ENCODE measurements at places on chromosomes 13 and 19.

- peak; percentile 64 for DNase-seq
These were observed 519 bp downstream of the PTPRS start for GRCh38 chr19:5339950-5340636.

- no peak for DNase-seq
These were observed 87.1 kb upstream of the STK24 start for GRCh38 chr13:98664047-98664446.

DNA sequence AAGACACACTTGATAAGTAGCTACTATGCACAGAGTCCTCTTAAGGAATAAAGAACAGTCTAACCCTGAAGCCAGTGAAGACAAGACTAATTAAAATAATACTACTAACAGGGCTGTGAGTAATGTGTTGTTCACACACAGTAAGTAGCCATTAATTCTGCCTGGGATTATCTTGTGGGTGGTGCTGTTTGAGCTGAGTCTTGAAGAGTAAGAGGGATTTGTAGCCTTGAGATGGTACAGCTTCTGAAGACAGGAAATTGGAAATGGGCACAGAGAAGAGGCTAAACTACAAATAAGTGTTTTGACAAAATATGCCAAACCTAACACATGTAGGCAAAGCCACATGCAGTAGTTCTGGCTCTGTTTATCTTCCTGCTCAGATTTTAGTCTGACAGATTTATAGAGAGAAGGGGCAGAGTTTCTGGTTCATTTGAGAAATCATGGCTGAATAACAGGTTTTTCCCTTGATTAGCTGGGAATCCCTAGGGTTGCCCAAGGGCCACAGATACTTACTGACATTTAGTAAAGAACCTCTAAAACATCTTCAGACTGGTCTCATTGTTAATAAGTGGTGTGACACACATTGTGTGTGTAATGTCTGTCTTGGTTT is 38.0 kb downstream of the ITGBL1 start:
- DNase-seq = no peak

DNA sequence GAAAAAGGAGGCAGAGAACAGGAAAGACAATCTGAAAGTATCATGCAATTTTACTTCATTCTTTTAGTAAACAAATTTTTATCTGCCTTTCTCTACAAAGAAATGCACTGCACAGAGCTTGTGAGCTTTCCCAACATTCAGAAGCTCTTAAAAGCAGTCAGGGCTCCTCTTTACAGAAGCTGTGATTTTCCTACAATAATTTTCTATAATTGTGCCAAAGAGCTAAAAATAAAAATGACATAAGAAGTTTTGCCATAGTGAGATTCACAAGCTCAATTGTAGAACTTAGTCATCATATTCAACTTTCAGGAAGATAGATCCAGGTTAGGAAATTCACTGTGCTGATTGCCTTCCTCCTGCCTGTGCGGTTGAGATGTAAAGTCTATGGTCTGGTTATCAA is 341.4 kb downstream of the PCDH9 start:
- no peak for DNase-seq

DNA sequence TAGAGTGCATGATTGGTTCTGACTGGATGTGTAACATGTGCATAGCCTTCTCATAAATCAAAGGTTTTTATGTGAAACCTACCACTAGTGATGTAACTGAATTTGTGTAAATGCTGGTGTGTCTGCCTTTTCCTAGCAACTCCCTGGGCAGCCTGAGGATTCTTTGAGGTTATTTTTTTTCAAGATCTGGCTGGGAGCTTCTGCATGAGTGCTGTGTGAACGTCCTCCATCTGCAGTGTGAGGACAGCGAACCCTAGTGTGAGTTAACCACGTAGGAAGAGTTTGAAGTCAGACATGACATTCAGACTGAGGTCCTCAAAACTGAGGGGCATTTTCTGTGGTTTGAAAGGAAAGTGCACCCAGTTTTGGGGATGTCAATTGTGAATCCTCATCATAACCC is 39.9 kb downstream of the DPRX start:
- no peak for DNase-seq

GRCh38 chr19:47005873-47006272 is 13.8 kb upstream of the NPAS1 start:
- peak; percentile 78 for DNase-seq

DNA sequence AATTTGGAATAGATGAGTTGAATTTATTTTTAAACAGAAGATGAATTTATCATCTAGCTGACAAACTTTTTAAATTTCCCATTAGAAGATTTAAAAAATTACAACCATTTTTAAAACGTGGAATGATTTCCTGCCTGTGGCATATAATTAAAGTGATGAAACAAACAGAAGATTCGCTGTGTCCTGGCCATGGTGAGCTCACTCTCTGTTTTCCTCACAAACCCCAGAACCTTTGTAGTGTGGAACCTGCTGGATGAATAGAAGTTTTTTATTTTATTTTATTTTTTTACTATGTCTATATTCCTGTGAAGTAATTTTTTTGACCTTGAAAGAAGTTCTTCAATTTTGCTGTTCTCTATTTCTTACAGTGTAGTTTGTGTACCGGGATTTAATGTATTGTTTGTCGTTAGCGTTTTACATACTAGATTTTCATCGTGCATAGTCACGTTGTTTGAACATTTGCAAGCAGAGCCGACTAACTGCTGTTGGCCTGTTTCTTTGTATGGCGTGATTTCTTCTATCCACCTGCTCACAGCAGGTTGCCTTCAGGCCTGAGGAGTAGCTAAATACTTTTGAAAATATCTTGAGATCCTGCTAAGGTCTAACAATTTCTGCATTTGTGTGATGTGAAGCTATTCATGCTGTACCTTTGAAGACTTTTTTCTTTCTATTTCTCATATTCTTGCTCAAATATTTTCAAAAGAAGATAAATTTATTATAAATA is 149.2 kb downstream of the GGACT start:
- DNase-seq = no peak

- no peak for DNase-seq
These were observed 1.2 kb downstream of the ZNF233 start for GRCh38 chr19:44260695-44261446.

- peak; percentile 86 for DNase-seq
These were observed 260.9 kb downstream of the MTUS2 start for GRCh38 chr13:29081036-29081435.

DNA sequence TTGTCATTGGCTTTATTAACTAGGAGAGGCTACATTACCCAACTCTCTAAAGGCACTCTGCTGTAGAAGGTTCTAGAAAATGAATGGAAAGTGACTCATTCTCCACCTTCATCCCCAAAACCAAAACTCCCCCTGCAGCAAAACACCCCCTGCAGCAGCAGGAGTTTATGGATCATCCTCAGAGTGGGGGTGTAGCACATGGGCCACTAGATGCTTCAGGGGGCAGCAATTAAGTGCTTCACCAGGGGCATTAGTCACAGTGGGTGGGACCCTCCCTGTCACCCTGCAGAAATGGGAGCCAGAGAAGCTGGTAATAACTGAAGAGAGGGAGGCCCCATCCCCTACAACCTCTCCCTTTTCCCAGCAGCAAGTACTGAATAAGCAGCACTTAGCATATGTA is 64.5 kb upstream of the MED4 start:
- DNase-seq = no peak

DNA sequence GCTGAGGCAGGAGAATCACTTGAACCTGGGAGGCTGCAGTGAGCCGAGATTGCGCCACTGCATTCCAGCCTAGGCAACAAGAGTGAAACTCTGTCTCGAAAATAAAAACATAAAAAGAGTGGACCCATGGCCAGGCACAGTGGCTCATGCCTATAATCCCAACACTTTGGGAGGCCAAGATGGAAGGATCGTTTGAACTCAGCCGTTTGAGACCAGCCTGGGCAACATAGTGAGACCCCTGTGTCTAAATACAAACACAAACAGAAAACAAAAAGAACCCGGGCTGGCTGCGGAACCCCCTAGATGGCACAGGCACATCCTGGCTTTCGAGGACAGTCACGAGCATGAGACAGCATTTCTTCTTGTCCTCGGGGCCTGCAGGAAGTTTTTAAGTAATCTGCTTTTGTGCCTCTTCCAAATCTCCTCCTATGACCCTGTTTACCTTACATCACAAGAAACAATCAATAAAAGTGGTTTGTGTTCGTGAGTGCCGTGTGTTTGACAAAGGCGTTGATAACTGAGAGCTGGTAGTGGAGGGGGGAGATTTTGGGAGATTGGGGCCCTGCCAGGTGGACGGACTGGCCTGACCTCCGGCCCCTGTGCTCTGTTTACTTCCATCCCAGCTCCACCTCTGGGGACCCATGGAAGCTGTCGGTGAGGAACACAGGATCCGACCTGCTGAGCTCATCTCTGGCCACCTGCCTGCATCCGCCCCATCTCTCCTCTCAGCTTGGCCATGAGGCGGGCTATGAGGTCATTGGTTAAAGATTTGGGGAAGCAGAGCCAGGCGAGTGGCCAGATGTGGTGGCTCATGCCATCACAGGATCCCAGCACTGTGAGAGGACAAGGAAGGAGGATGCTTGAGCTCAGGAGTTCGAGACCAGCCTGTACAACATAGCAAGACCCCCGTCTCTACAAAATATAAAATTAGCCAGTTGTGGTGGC is 5.9 kb upstream of the GDF15 start:
- no peak for DNase-seq

DNA sequence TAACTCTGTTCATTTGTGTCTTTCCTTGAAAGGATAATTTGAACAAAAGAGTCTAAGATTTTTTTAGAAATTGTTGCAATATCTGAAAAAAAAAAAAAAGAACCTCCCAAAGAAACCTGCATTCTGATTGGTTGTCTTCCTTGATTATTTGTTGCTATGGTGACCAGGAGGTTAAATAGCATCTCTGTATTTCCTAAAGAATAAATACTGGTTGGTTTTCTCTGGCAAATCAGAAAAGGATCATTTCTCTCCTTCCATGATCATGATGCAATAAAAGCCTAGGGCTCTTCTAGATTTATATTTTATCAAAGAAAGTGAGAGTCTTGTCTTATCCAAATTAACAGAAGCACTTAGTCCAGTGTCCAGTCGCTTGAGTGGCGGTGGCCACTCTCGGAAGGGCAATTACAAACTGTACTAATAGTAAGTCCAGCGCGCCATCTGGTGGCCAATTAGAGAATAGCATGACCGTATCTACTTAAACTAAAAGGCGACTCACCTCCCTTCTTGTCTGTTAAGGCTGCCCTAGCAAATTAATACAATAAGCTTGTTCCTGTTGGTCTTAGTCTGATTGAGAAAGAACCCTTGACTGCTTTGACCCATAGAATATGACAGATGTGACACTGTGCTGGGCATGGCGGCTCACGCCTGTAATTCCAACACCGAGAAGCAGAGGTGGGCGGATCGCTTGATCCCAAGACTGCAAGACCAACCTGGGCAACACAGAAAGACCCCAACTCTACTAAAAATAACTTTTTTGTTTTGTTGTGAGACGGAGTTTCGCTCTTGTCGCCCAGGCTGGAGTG is 47.0 kb upstream of the PNMA8B start:
- DNase-seq = peak; percentile 93

DNA sequence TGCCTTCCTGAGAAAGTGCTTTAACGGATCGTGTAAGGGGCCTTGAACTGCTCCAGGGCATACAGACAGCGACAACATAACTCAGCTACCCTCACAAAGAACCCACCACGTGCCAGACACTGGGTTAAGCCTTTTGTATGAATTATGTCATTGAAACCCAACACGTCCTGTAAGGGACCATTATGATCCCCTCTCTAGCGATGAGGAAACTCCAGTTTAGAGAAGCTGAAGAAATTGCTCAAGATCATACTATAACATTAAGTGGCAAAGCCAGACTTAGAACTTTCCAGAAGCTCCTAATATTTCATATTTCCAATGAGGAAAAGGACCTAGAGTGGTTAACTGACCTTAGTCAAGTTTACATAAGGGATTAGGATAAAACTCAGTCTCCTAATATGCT is 57.0 kb upstream of the RAP2A start:
- no peak for DNase-seq

GRCh38 chr19:29547981-29548380 is 22.2 kb downstream of the VSTM2B start:
- DNase-seq = no peak

GRCh38 chr19:48716562-48717291 is 2.8 kb downstream of the MAMSTR start:
- DNase-seq = no peak

GRCh38 chr13:99122171-99122570 is 78.5 kb upstream of the UBAC2 start:
- DNase-seq = no peak

DNA sequence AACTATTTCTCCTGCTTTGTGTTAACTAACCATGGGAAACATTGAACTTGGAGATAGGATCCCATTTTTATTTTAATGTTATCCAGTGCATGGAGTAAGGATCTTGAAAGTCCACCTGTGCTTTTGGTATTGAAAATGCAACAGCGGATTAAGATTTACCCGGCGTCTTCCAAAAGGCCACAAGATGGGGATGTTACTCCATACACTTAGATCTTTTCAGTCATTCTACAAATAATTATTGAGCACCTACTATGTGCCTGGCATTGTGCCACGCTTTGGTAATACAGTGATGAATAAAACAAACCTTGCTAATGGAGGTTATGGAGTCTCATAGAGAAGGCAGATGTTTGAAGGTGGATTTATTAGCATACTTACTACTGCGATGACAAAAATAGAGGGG is 56.9 kb downstream of the RFC3 start:
- DNase-seq = no peak

- DNase-seq = no peak
These were observed 752 bp downstream of the PDCD5 start for GRCh38 chr19:32581705-32582179.

DNA sequence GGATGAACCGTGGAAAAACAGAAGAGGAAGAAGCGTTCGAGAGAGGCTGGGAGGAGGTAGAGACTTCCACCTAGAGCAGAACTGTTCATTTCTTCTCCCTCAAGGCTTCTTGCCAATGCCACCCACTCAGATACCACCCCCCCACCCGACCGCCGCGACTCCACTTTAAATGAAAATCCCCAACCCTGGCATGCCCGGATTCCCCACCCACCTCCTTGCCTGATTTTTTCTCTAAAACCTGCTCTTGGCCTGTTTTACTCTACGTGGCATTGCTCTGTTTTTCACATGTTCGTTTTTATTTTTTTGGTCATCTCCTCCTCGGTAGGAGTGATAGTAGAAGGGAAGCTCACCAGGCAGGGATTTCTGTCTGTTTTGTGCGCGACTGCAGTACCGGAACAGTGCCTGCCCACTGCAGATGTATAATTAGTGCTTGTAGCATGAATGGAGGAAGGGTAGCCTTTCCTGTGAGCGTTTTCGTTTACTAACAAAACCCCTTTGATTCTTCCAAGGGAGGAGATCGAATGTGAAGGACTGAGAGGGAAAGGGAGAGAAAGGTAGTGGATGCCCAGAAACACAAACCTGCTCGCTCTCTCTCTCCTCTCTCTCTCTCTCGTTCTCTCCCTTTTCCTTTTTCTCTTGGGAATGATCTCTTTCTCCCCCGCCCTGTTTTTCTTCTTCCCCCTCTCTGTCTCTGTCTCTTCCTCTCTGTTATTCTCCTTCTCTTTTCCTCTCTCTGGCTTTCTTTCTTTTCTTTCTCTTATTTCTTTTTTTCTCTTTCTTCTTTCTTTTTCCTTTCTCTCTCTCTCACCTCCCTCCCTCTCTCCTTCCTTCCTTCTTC is 2.2 kb downstream of the CD70 start:
- peak; percentile 59 for DNase-seq

DNA sequence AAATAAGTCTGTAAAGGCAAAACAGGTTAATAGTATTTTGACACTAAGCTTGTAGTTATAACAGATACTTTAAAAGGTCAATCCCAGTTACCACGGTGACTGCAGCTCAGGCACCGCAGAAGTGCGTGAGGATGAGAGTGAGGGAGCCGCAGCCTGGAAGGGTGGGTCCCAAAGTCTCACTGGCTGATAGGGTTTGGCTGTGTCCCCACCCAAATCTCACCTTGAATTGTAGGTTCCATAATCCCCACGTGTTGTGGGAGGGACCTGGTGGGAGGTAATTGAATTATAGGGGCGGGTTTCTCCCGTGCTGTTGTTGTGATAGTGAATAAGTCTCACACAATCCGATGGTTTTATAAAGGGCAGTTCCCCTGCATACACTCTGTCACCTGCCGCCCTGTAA is 40.0 kb upstream of the GAS6 start:
- DNase-seq = no peak
